ENCODE measurements at places on chromosomes 2 and 18.

DNA sequence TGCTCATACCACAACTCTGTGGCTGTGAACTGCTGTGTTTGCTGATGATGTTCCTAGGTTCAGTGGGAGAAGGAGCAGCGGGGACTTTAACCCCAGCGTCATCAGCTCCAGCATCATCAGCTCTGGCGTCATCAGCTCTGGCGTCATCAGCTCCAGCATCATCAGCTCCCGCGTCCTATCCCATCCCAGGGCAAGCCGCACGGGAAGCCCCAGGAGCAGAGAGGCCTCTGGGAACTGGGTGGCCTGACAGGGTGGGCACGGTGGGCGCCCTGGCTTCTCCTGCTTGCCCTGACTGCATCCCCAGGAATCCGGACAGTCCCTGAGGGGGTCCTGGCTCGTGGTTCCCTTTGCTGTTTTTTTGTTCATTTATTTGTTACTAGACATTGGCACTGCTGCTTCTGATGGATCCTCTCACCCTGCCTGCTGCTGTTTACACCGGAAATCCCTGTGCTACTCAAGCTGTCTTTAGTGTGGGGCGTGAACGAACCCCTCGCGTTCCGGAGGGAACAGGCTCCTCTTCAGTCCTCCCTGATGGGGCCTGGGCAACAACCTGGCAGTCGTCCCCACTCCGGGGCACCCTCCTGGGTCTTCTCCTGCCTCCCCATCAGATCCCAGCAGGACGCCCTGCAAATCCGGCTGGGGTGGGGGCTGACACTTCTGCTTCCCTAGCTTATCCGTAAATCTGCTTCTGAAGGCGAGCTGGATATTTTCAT, 67.1 kb upstream of the PXDN start:
- no peak for DNase-seq

- DNase-seq = no peak
These were observed 566 bp downstream of the GATA6 start for GRCh38 chr18:22169889-22170420.

- DNase-seq = no peak
These were observed 154.0 kb downstream of the CLIP4 start for GRCh38 chr2:29269095-29269764.

DNA sequence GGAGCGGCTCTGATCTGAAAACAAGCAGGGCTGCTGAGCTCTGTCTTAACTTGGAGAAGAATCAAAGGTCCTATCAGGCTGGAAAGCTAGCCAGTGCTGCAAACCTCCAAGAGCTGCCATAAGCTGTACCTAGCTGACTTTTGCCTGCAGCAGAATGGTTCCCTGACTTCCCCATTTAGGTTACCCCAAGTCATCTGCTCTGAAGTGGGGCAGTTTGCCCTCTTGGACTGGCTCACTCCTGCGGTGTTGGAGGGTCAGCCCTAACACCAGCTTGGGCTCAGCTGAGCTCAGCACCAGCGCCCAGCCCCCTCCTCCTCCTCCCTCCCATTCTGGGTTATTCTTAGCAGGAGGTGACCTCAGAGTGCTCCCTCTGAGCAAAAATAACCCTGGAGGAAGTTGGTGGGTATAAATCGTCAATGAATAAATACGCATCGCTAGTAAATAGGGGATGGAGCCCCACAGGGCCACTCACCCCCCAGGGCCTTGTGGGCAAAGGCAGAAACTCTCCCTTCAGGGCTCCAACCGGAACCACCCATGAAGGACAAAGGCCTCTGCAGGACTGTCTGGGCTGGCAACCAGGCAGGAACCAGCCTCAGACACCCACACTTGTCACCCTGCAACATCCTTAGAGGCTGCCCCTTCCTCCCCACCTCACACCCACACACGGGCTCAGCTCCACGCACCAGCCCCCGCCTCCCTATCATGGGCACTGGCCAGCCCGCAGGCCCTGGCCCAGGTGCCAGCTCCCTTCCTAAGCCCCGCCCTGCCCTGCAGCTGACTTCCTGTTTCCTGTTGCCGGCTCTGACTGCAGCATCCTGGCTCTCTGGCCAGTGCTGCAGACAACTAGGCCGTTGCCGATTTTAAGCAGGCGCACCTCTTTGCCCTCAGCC, 46.9 kb downstream of the DNMT3A start:
- DNase-seq = peak; percentile 45

GRCh38 chr2:40178171-40178778, 273.6 kb downstream of the SLC8A1 start:
- no peak for DNase-seq

DNA sequence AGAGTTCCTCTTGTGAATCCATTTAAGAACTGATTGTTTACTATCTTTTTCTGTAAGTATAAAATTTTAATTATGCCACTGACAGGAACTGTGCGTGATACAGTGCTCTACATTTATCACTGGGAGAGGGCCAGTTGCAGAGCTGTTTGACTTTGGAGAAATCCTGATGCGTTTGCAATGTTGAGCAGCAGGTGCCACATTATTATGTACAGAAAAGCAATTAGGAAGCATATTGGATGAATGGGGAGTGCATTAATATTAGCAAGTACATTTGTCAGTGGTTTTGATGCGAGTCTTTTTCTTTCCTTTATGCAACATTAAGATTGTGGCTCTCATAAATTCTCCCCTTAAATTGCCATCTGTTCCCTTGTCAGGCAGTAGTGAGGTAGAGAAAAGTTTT, 302.3 kb upstream of the FANCL start:
- no peak for DNase-seq

GRCh38 chr2:23055251-23055650, 329.7 kb upstream of the KLHL29 start:
- no peak for DNase-seq

- DNase-seq = no peak
These were observed 181.6 kb upstream of the HS6ST1 start for GRCh38 chr2:128500138-128500800.

- no peak for DNase-seq
These were observed 592.1 kb downstream of the XIRP2 start for GRCh38 chr2:167480232-167480985.

- no peak for DNase-seq
These were observed 114.1 kb downstream of the ZNF516 start for GRCh38 chr18:76380791-76381405.

DNA sequence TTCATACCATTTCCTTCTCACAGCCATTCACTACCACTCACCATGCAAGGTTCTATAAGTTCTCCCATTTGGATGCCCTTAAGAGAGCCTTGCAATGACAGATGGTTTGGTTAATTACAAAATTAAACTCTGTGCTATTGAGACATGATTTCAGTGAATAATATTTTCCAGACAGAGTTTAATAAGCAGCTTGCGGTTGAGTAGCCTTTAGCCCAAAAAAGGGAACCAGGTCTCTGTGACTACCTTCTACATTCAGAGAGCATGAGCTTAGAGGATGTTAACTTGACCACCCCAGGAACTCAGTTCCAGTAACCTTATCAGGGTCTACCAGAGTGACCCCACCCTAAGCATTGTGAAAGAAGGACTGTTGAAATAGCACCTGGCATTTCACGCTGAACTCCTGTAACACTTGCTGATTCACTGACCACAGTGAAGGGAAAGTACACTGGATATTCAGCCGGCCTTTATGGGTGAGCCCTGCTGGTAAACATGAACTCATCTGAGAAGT, 1173.1 kb upstream of the ZEB2 start:
- no peak for DNase-seq

DNA sequence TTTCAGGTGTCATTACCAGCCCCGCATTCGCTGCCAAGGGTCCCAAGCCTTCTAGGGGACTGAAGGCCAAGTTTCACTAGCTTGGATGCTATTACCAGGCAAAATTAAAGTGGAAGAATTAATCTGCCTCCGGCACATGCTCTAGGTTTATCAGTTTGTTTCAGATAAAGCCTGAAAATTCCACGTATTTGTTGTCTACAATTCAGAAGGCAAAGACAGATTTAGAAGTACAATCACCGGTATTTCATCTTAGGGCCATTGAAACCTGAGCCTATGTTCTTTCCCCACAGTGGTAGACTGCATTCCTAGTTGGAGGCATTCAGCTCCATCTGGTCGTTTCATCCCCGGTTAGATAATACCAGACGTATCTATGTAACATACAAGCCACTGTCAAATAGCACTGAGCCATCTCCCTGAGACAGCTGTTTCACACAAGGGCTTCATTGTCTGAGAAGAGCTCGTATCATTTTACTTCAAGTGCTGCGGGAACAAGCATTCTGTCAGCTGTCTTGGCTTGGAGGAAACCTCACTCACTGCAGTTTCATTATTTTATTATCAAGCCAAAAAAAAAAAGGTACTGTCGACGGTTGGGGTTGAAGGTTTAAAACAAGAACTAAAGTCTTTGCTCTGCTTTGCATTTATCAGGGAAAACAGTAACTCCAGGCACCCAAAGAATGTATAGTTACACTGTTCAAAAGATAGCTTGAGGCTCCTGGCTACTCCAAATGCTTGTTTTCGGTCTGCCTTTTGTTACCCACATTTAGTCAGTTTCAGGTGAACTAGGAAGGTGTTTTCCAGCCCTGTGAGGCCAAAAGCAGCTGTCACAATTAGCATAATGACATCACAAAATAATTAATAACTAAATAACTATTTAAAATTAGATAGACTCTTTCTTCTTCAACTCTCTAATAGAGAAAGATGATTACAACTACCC, 76.7 kb downstream of the TGIF1 start:
- DNase-seq = no peak

- DNase-seq = no peak
These were observed 76.9 kb upstream of the NABP1 start for GRCh38 chr2:191601060-191601459.

DNA sequence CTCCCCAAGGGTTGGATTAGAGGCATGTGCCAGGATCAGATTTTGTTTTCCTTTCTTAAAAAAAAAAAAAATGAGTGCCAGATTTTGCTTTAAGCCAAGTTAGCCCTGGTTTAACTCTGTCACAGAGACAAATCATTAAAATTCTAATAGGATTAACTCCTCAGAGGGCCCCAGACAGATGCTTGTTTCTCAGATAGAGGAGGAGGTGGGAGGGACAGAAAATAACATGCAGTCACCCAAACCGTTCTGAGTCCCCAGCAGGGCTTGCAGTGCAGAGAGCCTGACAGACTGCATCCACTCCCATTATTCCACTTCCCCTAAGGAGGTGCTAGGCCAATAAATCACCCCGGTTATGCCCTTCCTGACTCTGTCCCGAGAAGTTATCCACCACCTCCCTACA, 6.3 kb upstream of the PROKR1 start:
- no peak for DNase-seq

DNA sequence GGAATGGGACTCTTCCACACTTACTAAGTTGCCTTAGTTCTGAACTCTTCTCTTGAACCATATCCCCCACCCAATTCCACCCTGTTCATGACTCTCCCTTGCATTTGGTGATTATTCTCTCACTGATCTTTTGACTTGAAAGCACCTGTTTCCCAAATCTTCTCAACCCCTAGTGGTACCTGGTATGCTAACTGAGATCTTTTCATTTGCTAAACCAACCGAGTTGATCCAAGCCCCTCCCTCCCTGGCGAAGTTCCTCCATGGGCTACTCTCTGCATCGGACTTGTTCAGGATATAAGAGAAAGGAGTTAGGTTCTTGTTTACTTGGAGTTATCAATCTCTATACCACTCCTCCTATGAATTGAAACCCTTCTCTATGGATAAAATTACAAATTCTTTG, 593.5 kb downstream of the BCL11A start:
- DNase-seq = no peak

DNA sequence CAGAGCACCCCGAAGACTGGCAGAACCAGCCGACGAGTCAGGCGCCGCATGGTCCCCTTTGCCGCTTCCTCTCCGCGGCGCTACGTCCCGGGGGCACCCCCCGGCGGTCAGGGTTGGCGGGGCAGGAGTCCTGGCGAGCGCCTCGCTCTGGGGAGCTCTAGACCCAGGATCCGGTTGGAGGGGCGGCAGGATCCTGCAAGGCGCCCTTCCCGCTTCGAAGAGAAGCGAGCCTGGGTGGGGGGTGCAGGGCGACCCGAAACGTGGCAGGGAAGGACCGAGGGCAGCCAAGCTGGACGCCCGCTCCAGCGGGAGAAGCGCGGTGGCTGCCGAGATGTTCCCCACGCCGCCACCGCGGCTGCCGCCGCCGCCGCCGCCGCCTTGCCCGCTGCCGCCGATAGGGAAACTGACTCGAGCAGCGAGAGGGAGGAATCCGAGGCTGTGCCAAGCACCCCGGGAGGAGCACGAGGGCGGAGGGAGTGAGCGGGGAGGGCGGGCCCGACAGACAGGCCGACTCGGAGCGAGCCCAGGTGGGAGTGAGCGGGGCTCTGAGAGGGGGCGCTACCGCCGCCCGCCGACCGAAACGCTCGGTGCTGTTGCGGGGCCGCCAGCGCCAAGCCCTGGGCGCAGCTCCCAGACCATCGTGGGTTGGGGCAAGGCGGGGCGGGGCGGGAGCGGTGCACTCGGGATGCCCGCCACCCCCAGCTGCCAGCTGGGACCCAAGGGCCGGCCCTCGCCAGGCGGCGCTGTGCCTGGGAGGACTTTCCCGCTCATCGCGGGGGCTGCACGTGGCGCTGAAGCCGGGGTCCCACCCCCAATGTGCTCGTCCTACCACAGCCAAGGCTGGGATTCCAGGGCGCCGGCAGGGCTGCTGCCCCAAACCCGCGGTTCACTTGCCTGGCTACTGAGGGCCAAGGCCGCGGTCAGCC, at the start of gene GALNT14:
GALNT14 (minus strand) TSS at position 404 of the 926 bp plus-strand sequence; CDS start at position 50, 354 bp downstream.
- peak; percentile 16 for DNase-seq

DNA sequence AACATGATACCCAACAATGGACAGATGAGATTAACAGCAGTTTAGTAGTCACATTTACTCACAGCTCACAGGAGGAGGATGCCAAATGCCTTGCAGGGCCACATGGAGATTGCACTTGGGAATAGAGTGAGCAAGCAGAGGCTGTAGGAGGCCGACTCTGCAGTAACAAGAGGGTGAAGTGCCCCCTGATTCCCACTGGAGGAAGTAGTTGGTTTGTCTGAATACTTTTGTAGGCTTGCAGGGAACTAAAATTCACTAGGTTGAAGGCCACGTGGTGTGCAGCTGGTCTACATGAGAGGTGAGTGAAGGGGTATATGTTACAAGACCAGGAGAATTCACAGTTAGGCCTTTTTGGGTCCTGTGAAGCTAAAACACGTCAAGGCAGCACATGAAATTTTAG, 419.3 kb upstream of the TNP1 start:
- DNase-seq = no peak

GRCh38 chr2:168939918-168940317, 38.8 kb downstream of the G6PC2 start:
- DNase-seq = no peak

- no peak for DNase-seq
These were observed 113.0 kb downstream of the QPCT start for GRCh38 chr2:37457401-37457901.

GRCh38 chr2:236546561-236547002, 23.0 kb upstream of the ACKR3 start:
- no peak for DNase-seq

DNA sequence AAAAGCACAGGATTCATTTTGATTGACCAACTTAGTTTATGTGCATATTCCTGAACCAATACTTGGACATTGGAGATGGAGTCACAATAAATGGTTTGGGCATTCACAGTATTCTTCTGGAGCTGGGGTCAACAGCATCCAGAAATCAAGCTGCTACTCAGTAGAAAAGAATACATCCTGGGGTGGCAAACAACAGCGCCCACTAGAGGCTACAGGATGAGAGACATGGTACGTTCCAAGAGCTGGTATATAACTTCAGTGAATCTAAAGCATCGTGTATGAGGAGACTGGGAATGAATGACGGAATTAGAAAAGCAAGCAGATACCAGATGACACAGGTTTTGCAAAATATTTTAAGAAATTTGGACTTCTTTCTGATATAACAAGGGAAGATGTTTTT, 142.9 kb upstream of the FIGN start:
- no peak for DNase-seq

GRCh38 chr2:46183426-46183825, 113.8 kb upstream of the EPAS1 start:
- no peak for DNase-seq

GRCh38 chr2:182522405-182522896, 95.6 kb upstream of the PDE1A start:
- no peak for DNase-seq
